Hindlimb muscle (tissue), 1 donor: ENCODE measurements at places on chromosomes 1 and 21. TPM values are rescaled to one million over a fixed set of nuclear protein-coding genes. Genes with fewer than 3 reads are reported as not detected.
A peak's percentile ranks its signal among the peaks of the same experiment; 100 is the strongest.

DNA sequence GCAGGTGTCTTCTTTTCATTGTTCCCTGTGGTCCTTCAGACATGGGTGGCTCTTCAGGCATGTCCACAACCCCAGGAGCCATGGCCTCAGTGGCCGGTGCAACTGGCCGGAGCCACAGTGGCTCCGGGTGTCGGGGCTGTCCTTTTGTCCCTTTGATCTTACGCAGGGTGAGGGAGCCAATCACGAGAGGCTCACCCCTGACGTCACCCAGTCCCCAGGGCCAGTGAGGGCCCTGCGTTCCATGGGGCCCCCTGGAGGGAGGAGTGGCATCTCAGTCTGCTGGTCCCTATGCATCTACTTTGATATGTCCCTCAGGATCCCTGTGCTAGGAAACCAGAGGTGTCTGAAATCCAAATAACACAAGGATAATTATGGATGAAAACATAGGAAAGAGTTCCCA, 29.3 kb downstream of the ZSCAN20 start:
- DNase-seq = no peak

GRCh38 chr21:45323487-45324311, 36.0 kb upstream of the POFUT2 start:
- no peak for DNase-seq

DNA sequence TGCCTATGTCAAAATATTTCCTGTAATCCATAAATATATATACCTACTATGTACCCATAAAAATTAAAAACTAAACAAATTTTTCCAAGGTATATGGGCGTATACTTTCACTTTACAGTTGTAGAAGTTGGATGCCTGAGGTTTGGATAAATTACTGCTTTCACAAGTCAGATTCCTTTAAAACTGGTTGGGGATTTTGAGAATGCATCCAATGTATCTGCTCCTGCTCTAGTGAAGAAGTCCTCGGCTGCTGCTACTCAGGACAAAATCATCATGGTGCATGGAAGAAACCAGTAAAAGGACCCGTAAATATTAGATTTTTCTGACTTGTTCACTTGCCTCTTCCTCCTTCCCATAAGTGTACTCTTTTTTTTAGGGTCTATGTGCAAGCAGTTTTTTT, 841.1 kb downstream of the USP25 start:
- DNase-seq = no peak

- DNase-seq = no peak
Measured at GRCh38 chr1:25030674-25031589, 100.9 kb upstream of the RUNX3 start.

DNA sequence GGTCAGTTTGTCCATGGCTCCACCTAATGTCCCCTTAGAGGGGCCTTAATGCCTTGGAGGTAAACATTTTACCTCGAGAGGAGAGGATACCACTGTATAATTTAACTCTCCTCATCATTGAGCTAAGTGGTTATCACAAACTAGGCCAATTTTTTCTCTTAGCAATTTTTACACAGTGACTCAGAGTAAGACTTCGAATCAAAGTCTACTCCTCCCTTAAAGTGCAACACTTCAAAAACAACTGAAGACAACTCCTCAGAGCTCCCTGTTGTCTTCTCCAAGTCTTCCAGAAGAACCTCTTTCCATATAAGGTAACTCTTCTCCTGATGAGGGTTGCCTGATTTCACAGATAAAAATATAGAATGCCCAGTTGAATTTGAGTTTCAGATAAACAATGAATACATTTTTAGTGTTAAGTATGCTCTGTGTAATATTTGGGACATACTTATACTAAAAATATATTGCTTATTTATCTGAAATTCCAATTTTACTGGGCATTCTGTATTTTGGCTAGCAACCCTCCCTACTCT, 4.9 kb upstream of the PTGFRN start:
- DNase-seq = no peak

DNA sequence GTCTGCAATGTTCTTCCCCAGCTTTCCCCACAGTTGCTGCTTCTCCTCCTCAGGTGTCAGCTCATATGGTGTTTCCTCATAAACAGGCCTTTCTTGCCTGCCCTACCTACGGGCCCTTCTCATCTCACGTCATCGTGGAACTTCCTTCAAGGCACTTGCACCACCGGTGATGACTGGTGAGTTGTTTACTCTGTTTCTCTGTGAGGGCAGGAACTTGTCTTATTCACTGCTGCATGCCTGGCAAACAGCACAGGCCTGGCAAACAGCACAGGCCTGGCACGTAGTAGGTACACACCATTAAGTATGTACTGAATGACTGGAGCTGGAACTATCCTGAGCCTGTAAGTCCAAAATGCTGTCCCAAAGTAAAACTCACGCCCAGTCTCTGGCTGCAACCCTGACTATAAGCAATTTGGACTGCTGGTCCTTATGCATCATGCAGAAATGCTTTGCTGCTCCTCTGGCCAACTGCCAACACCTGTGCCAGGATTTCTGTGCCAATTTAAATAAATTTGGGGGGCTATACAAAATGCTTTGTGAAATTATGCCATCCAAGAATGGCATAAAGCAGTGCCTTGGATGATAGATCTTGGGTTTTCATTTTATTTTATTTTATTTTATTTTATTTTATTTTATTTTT, 25.7 kb downstream of the STK40 start:
- no peak for DNase-seq

GRCh38 chr1:10063878-10064277, 31.1 kb downstream of the UBE4B start:
- DNase-seq = no peak

- DNase-seq = no peak
Measured at GRCh38 chr1:44240802-44241671, 27.8 kb downstream of the DMAP1 start.

DNA sequence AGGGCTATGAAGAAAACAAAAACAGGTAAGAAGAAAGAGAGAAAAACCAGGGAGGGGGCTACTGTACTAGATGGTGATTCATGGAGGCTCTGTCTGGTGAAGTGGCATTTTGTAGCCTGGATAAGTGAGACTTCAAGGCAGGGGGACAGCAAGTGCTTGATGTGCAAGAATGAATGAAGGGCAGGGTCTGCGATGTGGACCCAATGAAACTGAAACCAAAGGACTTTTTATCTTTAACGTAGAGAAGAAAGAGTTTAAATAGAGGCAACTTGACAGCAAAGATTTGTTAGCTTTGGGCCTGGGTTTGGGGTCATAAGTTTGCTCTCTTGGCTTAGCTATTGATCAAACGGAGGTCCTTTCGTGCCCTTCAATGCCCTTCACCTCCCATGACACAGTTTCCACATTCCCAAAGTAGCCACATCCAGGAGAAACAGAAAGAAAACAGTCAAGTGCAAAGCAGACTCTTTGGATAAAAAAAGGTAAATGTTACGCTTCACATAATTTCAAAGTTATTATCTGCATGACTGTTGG, 291.0 kb downstream of the GRIK1 start:
- no peak for DNase-seq

DNA sequence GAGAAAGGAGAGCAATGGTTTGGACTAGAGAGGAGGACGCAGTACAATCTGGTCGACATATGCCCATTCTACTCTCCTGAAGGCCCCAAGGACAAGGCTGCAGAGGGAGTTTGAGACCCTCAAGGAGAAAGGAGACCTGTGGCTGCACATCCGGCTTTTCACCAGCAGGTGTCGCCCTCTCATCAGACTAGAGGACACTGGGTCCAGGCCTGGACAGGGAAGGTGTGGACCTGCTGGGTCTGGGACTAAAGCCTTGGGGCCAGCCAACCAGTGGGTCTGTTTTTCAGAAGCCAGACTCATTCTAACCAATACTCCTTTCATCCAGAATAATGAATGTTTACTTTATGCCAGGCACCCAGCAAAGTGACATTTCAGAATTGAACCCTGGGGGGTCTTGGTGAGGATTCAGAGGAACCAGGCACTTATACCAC, 5.0 kb downstream of the SRARP start:
- DNase-seq = peak; percentile 73

DNA sequence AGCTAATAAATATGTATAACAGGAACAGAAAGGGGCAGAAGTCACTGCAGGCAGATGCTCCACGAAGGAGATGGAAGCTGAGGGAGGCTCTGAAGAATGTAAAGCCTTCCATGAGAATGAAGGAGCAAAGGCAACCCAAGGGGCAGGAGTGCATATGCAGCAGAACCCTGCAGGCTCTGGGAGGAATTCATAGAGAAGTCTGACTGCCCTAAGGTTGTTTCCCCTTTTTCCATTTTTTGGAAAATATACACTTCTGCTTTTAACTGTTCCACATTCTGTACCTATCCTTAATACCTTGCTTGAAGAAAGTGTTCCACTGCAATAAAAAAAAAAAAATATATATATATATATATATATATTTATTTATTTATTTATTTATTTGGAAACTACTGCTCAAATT, 69.6 kb downstream of the CD34 start:
- DNase-seq = no peak

ZNF593OS gene
- polyA plus RNA-seq = 2.3 TPM

NUDT4B gene
- polyA plus RNA-seq = not detected

PROK1 gene
- not detected for polyA plus RNA-seq

PTPN22 gene
- polyA plus RNA-seq = 0.26 TPM

AVPR1B gene
- polyA plus RNA-seq = 0.14 TPM
